ENCODE measurements at places on chromosomes 5 and 9. TPM values are rescaled to one million over a fixed set of nuclear protein-coding genes. Genes with fewer than 3 reads are reported as not detected.

DNA sequence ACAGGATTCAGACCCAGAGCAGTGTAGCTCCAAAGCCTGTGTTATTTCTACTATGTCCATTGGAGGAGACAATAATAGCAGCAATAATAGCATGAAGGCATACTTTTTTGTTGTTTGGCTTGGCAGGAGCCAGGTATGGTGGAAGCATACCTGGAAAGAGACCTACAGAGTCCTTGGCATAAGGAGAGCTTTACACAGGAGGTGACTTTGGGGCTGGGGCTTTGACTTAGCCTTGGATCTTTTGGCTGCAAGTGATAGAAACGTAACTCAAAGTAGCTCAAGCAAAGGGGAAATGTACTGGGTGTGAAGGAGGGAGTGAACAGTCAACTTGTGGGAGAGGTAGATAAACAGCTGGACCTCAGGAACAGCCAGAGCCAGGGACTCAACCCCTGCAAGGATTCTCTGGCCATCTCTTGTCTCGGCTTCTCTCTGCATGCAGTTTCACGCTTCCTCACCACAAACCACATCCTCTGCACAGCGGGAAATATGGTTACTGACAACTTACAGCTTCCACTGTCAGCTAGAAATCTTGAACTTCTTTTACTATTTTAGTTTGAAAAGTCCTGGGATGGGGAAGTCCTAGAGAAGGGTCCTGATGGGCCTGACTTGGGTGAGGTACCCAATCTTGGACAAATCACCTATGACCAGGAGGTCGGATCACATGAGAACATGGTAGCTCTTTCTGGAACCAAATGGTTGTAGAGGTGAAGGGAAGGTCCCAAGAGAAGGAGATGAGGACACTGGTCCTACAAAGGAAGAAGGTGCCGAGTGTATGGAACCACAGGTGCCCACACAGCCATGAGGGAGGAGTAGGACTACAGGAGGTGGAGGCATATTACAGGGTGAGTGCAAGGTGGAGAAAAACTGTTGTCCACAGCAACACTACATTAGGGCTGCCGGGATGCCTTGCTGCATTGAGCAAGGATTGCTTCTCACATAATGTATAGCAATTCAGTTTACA, 47.0 kb upstream of the TGFBR1 start:
- H3K36me3 ChIP-seq, result no peaks in the 10 kb centered on the region
- no peak overlapping the region for H3K27ac ChIP-seq
- no peaks in the 10 kb centered on the region for H3K27me3 ChIP-seq

DNA sequence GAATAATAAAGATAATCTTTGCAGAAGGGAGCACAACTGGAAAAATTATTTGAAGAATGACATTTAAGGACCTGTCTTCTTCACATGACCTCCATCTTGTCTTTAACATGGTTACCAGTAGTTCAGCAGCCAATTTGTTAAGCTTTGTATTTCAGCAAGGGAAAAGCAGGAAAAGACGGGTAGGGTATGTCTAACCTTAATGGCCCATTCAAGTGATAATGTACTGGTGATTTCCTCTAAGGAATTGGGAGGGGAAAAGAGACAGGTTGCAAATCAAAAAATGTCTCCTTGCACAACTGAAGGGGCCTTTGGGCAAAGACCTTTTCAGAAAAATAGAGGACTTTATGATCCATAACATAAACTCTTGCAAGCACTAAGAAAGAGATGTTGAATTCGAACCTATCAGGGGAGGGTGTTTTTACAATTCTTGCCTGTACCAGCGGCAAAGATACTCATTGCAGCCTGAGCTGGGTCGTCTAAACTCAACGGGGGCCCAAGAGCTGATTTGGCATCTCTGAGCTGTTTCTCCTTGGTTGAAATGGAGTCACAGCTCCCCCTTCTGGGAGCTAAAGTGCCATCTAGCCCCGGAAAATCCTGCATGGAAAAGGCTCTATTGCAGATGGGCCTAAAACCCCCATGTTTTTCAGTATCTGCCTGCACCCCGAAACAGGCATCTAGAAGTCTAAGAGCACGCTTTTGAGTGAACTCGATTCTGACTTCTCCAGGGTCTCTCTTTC, 3.8 kb downstream of the BRINP1 start:
- peak; percentile 94 for DNase-seq
- H3K36me3 ChIP-seq, result no peaks in the 10 kb centered on the region
- H3K27ac ChIP-seq, result no peak overlapping the region
- H3K4me3 ChIP-seq, result peak overlapping the region; percentile 13
- peaks cover 11% of the 10 kb centered on the region for H3K4me1 ChIP-seq

GRCh38 chr5:149581931-149582768, 852 bp downstream of the ARHGEF37 start:
- H3K27ac ChIP-seq, result peak overlapping the region; percentile 53
- no peak for DNase-seq
- peaks cover 32% of the 10 kb centered on the region for H3K4me1 ChIP-seq
- H3K27me3 ChIP-seq, result no peaks in the 10 kb centered on the region
- H3K36me3 ChIP-seq, result no peaks in the 10 kb centered on the region

- H3K4me3 ChIP-seq, result no peak overlapping the region
- H3K36me3 ChIP-seq, result no peaks in the 10 kb centered on the region
- no peaks in the 10 kb centered on the region for H3K4me1 ChIP-seq
- H3K27me3 ChIP-seq, result no peaks in the 10 kb centered on the region
These were observed 246.5 kb downstream of the PCSK5 start for GRCh38 chr9:76136986-76137385.

- no peak overlapping the region for H3K4me3 ChIP-seq
- H3K27me3 ChIP-seq, result no peaks in the 10 kb centered on the region
- H3K4me1 ChIP-seq, result no peaks in the 10 kb centered on the region
- H3K27ac ChIP-seq, result no peak overlapping the region
These were observed 182.7 kb downstream of the TAF11L14 start for GRCh38 chr5:17816944-17817343.

MTRR gene
- 30.2 TPM for total RNA-seq

CCNO gene
- total RNA-seq, result 2.3 TPM

DNA sequence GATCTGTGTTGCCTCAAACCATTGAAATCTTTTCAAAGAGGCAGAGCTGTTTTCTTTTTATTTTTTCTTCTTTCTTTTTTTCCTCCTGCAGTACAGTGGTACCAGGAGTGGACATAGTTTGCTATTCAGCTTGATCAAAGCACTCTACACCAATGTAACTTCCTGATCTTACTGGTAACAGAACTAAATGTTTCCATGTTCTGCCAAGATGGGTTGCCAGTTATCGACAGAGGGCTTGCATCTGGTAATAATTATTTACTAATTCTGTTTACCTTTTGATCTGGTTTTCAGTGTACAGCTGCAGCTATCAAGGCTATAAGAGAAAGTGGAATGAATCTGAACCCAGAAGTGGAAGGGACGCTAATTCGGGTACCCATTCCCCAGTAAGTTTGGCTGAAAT, 26.8 kb downstream of the MRRF start:
- H3K36me3 ChIP-seq, result peaks cover 4% of the 10 kb centered on the region
- H3K4me1 ChIP-seq, result no peaks in the 10 kb centered on the region
- DNase-seq, result no peak
- no peak overlapping the region for H3K4me3 ChIP-seq

- DNase-seq, result no peak
- no peaks in the 10 kb centered on the region for H3K27me3 ChIP-seq
- no peaks in the 10 kb centered on the region for H3K36me3 ChIP-seq
- no peak overlapping the region for H3K27ac ChIP-seq
- H3K4me3 ChIP-seq, result no peak overlapping the region
These were observed 36.7 kb upstream of the KCNIP1 start for GRCh38 chr5:170466988-170467707.

GRCh38 chr5:89457411-89458331, 574.7 kb upstream of the MEF2C start:
- H3K27ac ChIP-seq, result peak overlapping the region; percentile 5
- H3K36me3 ChIP-seq, result no peaks in the 10 kb centered on the region
- no peaks in the 10 kb centered on the region for H3K27me3 ChIP-seq
- peak; percentile 22 for DNase-seq
- H3K4me1 ChIP-seq, result peaks cover 3% of the 10 kb centered on the region
- no peak overlapping the region for H3K4me3 ChIP-seq

GRCh38 chr5:86890375-86890774, 272.6 kb downstream of the COX7C start:
- no peaks in the 10 kb centered on the region for H3K36me3 ChIP-seq
- H3K4me1 ChIP-seq, result no peaks in the 10 kb centered on the region
- H3K27ac ChIP-seq, result no peak overlapping the region
- no peak for DNase-seq

- H3K27ac ChIP-seq, result no peak overlapping the region
- no peaks in the 10 kb centered on the region for H3K4me1 ChIP-seq
- H3K36me3 ChIP-seq, result no peaks in the 10 kb centered on the region
- no peaks in the 10 kb centered on the region for H3K27me3 ChIP-seq
- no peak for DNase-seq
These were observed 154.0 kb downstream of the MCTP1 start for GRCh38 chr5:95130941-95131340.

DNA sequence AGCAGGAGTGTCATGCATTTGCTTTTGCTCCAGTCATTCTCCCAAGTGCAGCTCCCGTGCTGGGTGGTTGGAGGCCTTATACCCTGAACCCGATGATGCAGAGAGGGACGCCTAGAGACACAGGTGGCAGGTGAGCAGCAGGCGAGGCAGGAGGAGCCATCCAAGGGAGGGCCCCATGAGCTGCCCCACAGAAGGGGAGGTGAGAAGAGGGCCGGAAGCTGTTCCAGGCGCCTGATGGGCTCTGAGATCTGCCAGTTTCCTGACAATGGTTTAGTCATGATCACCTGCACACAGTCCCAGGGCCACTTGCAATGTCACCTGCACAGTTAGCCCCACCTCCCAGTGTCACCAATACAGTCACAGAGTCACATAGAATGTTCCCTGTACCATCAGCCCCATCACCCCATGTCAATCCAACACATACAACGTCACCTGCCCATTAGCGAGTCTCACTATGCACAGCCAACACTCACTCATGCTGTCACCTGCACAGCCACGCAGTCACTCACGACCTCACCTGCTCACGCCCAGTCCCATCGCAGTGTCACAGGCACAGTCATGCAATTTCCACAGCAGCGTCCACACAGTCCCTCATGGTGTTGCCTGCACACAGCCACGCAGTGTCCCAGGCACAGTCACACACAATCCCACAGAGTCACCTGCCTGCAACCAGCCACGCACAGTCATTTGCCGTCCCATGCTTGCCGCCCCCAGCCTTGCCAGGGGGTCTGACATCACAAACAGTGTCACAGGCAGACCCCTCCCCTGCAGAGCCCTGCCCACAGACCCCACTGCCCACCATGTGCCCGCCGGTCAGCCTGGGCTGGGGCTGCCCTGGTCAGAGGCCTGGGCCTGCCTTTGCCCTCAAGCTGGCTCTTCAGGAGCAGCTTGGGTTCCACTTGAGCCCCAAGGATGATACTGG, 113.4 kb downstream of the LHX2 start:
- no peaks in the 10 kb centered on the region for H3K36me3 ChIP-seq
- no peak for DNase-seq
- peaks cover 13% of the 10 kb centered on the region for H3K4me1 ChIP-seq
- H3K4me3 ChIP-seq, result no peak overlapping the region
- H3K27ac ChIP-seq, result no peak overlapping the region
- H3K27me3 ChIP-seq, result peaks cover 2% of the 10 kb centered on the region

MARCOL gene
- total RNA-seq, result not detected

RABGAP1 gene
- 104 TPM for total RNA-seq

SSBP2 gene
- 90.4 TPM for total RNA-seq

GRCh38 chr5:36875051-36875789, 1.3 kb upstream of the NIPBL start:
- peak overlapping the region; percentile 91 for H3K4me3 ChIP-seq
- no peak for DNase-seq
- H3K4me1 ChIP-seq, result peaks cover 4% of the 10 kb centered on the region
- H3K27me3 ChIP-seq, result no peaks in the 10 kb centered on the region
- H3K27ac ChIP-seq, result peak overlapping the region; percentile 95

RFX3 gene
- total RNA-seq, result 44.0 TPM

IL9 gene
- total RNA-seq, result not detected

TMEM203 gene
- 28.5 TPM for total RNA-seq

PCDHGB6 gene
- 10.0 TPM for total RNA-seq

DNA sequence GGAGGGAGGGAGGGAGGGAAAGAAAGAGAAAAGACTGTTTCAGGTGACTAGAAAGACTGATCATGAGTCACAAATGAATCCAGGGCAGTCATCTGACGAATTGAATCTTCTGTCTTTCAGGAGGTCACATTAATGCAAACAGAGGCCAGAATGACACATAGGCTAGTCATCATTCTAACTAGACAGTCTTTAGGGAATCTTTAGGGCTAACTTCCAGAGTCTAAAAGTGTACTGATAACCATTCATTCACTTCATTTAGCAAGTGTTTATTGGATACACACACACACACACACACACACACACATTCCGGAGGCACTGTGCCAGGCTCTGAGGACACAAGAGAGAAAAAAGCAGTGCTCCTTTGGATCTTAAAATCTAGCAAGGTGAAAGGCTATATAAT, 156.7 kb downstream of the EBF1 start:
- DNase-seq, result no peak
- H3K4me1 ChIP-seq, result peaks cover 2% of the 10 kb centered on the region
- no peaks in the 10 kb centered on the region for H3K36me3 ChIP-seq
- no peaks in the 10 kb centered on the region for H3K27me3 ChIP-seq
- H3K27ac ChIP-seq, result no peak overlapping the region

STC2 gene
- total RNA-seq, result 2.2 TPM

- no peaks in the 10 kb centered on the region for H3K4me1 ChIP-seq
- no peaks in the 10 kb centered on the region for H3K36me3 ChIP-seq
- no peaks in the 10 kb centered on the region for H3K27me3 ChIP-seq
- DNase-seq, result no peak
These were observed 72.2 kb upstream of the IL6ST start for GRCh38 chr5:56066931-56067450.

DNA sequence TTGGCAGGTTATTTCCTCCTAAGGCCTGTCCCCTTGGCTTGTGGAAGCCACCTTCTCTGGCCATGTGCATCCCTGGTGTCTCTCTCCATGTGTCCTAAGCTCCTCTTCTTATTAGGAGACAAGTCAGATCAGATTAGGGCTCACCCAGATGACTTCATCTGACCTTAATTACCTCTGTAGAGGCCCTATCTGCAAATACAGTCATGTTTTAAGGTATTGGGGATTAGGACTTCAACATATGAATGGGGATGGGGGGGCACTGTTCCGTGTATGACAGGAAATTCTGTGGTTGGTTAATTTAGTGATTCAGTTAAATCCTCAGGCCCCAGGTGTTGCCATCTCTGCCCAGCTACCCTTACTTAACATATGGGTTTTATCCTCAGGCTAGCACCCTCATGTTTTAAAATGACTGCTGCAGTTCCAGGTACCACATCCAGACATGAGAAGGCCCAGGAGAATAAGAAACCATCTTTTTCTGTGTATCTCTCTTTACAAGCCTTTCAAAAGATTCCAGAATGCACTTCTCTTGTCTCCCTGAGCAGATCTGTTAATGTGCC, 51.9 kb upstream of the RAI14 start:
- no peak overlapping the region for H3K4me3 ChIP-seq
- no peaks in the 10 kb centered on the region for H3K36me3 ChIP-seq
- H3K4me1 ChIP-seq, result no peaks in the 10 kb centered on the region
- H3K27ac ChIP-seq, result no peak overlapping the region
- DNase-seq, result no peak

HTR1A gene
- 3.2 TPM for total RNA-seq

FAM153A gene
- total RNA-seq, result 5.8 TPM

Data from spinal cord (tissue), 10 donors.